Effector CD4-positive, alpha-beta T cell (primary cell): ENCODE measurements at places on chromosomes 3 and 15.

DNA sequence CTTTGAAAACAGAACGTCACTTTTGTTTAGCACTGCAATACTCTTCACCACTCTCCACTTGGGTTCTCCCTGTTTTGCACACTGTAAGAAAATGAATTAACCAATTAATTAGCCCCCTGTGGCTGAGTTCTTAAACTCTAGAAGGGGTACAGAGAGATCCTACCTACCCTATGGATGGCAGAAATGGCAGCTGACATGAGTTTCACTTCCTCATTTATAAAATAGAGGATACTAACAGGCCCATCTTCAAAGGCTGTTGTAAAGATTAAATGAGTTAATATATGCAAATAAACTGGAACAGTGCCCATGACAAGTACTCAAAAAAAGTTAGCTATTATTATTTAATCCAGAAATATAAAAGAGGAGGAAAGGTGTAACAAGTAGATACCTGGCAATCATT, 36.9 kb downstream of the SUCLG2 start:
- no peak for DNase-seq

GRCh38 chr3:20787005-20787404, 601.0 kb upstream of the SGO1 start:
- no peak for DNase-seq

- DNase-seq = no peak
These were observed 38.7 kb downstream of the ROBO1 start for GRCh38 chr3:79729096-79729495.

- DNase-seq = no peak
These were observed 340.5 kb upstream of the NECTIN3 start for GRCh38 chr3:110731148-110731547.

DNA sequence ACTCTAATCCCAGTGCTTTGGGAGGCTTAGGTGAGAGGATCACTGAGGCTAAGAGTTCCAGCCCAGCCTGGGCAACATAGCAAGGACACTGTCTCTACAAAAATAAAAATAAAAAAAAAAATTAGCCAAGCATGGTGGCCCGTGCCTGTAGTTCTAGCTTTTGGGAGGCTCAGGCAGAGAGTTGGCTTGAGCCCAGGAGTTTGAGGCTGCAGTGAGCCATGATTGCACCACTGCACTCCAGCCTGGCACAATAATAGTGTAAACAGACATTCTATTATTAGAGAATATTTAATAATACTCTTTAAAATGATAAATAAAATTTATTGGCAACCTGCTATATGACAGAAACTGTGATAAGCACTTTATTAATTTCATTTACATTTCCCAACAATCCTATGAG, 908.9 kb downstream of the TUSC7 start:
- DNase-seq = no peak

DNA sequence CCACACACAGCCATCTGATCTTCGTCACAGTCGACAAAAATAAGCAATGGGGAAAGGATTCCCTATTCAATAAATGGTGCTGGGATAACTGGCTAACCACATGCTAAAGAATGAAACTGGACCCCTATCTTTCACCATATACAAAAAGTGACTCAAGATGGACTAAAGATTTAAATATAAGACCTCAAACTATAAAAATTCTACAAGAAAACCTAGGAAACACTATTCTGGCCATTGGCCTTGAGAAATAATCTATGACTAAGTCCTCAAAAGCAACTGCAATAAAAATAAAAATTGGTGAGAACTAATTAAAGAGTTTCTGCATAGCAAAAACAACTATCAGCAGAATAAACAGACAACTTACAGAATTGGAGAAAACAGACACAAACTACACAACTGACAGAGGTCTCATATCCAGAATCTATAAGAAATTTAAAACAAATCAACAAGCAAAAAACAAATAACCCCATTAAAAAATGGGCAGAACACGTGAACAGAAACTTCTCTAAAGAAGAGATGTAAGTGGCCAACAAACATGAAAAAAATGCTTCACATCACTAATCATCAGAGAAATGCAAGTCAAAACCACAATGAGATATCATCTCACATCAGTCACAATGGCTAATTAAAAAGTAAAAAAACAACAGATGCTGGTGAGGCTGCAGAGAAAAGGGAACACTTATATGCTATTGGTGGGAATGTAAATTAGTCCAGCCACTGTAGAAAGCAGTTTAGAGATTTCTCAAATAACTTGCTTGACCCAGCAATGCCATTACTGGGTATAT, 104.0 kb downstream of the NR1I2 start:
- DNase-seq = no peak

- DNase-seq = no peak
These were observed 402.1 kb upstream of the MCTP2 start for GRCh38 chr15:93829115-93829870.

- DNase-seq = no peak
These were observed 142.1 kb upstream of the LRTM1 start for GRCh38 chr3:55069950-55070349.

- DNase-seq = no peak
These were observed 45.8 kb downstream of the MITF start for GRCh38 chr3:69784954-69785514.

DNA sequence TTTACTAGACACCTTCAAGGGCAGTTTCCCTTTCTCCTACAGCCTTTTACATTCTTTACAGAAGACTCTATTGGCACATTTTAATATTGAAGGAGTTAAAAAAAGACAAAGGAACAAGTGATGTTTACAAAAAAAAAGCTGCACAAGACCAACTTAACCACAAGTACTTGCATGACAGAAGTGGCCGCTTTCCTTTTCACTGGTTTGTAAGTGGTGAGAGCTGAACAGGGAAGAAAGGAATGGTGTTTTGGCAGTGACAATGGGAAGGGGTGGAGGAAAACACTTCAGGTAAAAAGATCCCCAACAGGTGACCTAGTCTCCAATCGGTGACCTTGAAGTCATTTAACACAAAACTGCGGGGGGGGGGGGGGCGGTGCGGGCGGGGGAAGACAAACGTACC, 1.1 kb downstream of the WDR72 start:
- DNase-seq = no peak

GRCh38 chr3:58496206-58496857, 4.4 kb downstream of the KCTD6 start:
- no peak for DNase-seq

DNA sequence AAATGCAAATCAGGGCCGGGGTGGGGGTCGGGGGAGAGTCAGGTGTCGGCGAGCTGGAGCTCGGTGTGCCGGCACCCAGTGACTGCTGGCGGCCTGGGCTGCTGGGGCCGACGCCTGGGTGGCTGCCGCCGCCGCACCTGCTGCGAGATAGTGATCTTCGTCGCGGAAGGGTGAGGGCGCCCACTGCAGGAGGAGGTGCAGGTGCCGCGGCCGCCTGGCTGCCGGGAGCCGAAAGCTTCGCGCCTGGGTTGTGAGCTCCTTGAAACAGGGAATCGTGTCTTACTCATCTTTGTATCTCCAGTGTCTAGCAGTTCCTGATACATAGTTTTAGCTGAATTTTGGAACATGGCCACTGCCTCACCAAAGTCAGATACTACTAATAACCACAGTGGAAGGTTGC, 64.0 kb upstream of the CPOX start:
- peak; percentile 4 for DNase-seq
